ENCODE measurements at places on chromosomes 16 and 17.
A peak's percentile ranks its signal among the peaks of the same experiment; 100 is the strongest.

DNA sequence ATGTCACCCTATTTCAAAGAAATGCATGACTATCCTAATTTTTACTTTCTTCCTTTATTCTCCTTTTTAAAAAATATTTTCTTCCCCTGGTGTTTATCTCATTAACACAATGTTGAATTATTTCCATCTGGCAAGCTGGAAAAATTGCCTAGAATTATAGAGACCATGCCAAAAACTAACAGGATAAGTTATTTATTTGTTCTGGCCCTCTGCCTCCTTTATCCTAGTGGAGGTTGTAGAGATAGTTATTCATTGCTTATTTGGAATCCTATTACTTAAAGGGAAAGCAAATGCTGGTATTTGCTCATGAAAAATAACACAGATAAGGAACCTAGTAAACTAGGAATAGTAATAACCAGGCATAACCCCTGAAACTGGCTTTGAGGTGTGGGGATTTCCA is 684.9 kb upstream of the KIF2B start:
- DNase-seq, result no peak

DNA sequence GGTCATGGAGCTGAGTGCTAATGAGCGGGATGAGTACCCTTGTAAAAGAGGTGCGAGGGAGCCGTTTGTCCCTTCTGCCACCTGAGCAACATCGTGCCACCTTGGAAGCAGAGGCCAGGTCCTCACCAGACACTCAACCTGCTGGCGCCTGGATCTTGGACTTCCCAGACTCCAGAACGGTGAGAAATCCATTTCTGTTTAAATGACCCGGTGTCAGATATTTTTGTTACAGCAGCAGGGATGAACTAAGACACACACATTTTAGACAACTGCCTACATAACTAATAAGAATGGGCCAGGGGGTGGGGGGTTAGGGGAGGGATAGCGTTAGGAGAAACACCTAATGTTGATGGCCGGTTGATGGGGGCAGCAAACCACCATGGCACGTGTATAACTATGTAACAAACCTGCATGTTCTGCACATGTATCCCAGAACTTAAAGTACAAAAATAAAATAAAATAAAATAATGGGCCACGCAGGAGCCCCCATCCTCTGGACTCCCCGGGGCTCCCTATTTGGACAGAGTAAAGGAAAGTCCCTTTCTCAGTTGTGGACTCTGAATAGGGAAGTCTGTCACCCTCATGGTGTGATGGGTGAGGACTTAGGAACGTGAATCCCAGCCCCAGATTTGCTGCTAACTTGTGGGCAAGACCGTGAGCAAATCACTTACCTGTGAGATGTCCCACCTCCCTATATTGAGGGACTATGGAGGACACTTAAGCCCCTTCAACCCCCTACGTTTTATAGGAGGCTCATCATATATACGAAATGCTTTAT is 60.6 kb upstream of the DNAH17 start:
- DNase-seq, result no peak

DNA sequence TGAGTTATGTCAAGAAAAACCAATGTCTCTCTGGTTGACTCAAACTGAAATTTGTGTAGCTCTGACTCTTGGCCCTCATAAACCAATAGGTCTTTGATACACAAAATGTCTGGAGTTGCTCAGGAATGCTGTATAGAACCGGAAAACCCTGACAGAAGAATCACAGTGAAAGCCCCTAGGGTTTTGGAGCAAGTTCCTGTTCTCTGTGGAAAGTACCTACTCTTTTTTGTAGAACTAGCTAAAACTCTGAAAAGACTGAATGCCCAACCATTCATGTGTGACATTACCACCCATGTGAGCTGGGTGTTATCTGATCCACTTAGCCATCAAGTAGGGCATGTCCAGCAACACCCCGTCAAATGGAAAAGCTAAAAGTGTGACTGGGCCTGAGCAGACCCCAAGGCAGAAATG is 28.8 kb downstream of the CCL4 start:
- DNase-seq, result no peak

DNA sequence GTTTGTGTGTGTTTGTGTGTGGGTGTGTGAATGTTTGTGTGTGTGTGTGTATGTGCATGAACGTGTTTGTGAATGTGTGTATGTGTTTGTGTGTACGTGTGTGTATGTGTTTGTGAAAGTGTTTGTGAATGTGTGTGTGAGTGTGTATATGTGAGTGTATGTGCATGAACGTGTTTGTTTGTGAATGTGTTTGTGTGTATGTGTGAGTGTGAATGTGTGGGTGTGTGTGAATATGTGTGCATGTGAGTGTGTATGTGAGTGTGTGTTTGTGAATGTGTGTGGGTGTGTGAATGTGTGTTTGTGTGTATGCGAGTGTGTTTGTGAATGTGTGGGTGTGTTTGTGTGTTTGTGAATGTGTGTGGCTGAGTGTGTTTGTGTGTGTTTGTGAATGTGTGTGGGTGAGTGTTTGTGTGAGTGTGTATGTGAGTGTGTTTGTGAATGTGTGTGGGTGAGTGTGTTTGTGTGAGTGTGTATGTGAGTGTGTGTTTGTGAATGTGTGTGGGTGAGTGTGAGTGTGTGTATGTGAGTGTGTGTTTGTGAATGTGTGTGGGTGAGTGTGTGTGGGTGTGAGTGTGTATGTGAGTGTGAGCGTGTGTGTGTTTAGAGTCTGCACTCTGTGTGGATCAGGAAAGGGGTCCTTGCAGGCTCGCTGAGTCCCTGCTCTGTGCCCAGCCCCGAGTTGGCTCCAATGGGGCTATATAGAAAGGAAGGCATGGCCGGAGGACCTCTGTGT is 890 bp upstream of the CD300A start:
- no peak for DNase-seq

GRCh38 chr16:26816885-26817571 is 249.7 kb upstream of the C16orf82 start:
- no peak for DNase-seq

DNA sequence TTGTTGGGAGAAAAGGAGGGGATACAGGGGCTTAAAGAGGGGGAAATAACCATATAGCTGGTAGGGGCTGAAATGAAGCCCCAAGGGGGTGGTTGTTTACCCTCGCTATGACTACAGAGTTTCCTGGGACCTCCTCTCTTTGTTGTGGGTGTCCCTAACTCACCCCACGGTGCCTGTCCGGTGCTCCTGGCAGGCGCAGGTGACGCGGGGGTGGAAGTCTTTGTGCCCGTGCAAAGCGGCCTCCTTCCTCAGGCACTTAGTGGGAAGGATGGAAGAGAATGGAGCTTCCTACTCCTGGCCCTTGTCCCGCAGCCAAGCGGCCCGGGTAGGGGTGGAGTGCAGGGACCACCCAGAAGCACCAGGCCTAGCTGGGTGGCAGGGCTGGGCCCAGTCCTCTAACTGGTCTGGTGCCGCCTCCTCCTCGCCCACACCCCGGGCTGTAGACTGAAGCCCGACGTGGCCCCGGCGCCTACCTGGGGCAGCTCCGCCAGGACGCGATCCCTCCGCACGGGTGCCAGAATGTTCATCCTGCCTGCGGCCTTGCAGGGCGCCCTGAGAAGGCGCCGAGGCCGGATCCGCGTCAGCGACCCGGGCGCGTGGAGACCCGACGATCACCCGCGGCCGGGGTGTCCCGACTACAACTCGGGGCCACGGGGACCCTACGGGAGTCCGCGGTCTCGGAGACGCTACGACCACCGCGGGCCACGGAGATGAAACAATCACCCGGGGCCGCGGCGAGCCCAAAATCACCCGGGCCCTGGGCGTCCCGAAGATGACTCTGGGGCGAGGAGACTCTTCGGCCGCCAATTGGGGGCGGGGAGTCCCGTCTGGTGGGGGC is 709 bp downstream of the RAB34 start:
- no peak for DNase-seq

DNA sequence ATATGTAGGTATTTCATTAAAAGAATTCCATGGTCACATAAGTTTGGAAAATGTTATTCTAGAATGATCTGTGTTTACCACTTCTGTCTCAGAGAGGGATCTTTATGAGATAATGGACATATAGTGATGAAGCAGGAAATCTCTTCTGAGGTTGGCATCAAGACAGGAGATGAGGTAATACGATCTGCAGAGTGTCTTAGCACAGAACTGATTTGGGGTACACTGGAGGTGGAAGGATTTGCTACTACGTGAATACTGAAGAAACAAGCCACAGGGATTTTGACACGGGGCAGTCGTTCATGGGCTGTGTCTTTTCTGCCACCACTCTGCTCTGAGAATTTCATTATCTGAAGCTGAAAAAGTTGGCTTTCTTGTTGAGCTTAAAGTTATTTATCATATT is 5.5 kb downstream of the CBFB start:
- no peak for DNase-seq

- peak; percentile 39 for DNase-seq
These were observed 313.7 kb downstream of the MAF start for GRCh38 chr16:79286646-79287423.

GRCh38 chr17:69088643-69089200 is 28.0 kb upstream of the ABCA9 start:
- no peak for DNase-seq

GRCh38 chr17:48552466-48553189 is 7.7 kb upstream of the HOXB2 start:
- DNase-seq, result no peak

GRCh38 chr16:20901436-20902112 is 1.0 kb downstream of the LYRM1 start:
- peak; percentile 11 for DNase-seq

GRCh38 chr16:87140211-87141200 is 176.7 kb downstream of the C16orf95 start:
- no peak for DNase-seq

DNA sequence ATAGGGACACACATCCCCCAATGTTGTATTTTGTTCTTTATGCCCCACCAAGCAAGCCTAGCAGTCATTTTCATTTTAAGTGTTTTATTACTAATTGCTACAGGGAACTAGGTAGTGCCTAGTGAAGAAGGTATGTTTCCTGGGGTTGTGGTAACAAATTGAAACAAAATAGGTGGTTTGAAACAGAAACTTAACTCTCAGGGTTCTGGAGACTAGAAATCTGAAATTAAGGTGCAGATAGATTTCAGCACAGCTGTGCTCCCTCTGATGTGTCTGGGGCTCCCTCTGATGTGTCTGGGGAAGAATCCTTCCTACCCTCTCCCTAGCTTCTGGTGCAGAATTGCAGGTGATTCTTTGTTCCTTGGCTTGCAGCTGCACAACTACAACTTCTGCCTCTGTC is 390.1 kb downstream of the ZFHX3 start:
- no peak for DNase-seq

GRCh38 chr16:29734786-29735185 is 11.0 kb downstream of the C16orf54 start:
- DNase-seq, result no peak

GRCh38 chr17:72832306-72832705 is 260.2 kb downstream of the SLC39A11 start:
- DNase-seq, result no peak

GRCh38 chr16:53100131-53100748 is 45.4 kb downstream of the CHD9 start:
- DNase-seq, result no peak

DNA sequence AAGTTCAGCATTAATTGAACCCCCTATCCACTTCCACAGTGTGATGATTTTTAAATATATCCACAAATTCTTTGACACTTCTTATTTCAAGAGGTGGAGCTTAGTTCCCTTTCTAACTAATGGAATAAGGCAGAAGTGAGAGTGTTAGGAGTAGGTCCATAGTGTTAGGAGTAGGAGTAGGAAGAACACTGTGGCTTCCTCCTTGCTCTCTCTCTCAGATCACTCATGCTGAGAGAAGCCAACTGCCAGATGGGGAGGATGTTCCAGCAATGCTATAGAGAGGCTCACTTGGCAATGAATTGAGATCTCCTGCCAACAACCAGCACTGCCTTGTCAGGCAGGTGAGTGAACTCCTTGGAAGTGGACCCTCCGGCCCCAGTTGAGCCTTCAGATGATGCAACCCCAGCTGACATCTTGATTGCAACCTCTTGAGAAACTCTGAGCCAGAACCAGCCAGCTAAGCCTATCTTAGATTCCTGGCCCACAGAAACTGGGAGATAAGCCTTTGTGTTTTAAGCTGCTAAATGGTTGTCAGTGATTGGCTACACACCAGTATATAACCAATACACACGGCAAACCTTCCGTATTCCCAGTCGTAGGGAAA is 44.3 kb downstream of the SPECC1 start:
- no peak for DNase-seq

DNA sequence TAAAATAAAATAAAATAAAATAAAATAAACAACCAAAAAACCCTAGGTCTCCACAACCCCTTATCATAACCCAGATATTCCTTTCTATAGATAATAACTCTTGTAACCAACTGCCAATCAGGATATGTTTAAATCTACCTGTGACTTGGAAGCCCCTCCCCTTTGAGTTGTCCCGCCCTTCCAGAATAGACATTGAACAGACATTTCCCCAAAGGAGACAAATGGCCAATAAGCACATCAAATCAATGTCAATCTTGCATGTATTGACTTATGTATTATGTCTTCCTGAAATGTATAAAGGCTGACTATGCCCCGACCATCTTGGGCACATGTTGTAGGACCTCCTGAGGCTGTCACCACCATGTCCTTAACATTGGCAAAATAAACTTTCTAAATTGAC is 1.5 kb upstream of the MAPK7 start:
- no peak for DNase-seq

- no peak for DNase-seq
These were observed 6.7 kb upstream of the GSG1L start for GRCh38 chr16:28069971-28070794.

- no peak for DNase-seq
These were observed at the start of gene MARVELD3 for GRCh38 chr16:71626018-71626857. TSS of gene MARVELD3 (plus strand) at chr16:71626184. CDS start at chr16:71626230, 46 bp downstream.

DNA sequence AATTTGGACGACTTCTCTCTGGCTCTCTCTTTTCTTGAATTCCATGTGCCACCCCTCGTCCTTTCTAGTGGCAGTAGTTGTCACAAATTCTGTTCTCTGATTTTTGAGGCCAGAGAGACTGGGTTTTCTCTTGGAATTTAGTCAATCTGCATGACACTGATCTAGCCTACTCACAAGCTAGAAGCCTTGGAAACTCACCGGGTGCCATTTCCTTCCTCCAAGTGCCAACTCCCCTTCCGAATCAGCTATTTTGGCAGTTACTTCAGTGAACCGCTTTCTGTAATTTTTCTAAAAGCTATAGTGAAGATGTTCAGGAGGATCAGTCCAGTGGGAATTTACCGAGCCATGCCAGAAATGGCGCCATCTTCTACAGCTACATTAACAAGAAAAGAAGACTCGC is 228.9 kb downstream of the PMP22 start:
- no peak for DNase-seq

DNA sequence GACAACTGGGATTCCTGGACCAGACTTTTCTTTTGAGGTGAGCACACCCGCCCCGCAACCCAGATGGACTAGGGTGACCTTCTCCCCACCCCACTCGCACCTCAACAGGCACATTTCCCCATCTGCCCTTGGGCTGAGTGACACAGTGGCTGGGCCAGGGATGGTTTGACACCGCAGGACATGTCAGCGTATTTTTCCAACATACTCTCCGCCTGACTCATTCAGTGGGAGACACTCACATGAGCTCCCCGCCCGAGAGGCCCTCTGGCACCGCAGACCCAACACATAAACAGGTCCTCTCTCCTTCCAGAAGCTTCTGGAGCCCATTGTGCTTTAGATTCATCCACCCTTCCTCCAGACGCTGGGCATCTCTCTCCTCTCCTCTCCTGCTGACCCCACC is 69.4 kb downstream of the ZDHHC7 start:
- no peak for DNase-seq

GRCh38 chr17:78227455-78227916 is 3.9 kb upstream of the TMEM235 start:
- no peak for DNase-seq

GRCh38 chr16:84608282-84608681 is 9.6 kb downstream of the COTL1 start:
- DNase-seq, result peak; percentile 77

- DNase-seq, result no peak
These were observed 9.3 kb downstream of the HEXIM2 start for GRCh38 chr17:45170931-45171337.
